ENCODE measurements at places on chromosomes 5 and 9.

GRCh38 chr9:126261584-126262356 lies 64.9 kb upstream of the MVB12B start:
- DNase-seq, result no peak

DNA sequence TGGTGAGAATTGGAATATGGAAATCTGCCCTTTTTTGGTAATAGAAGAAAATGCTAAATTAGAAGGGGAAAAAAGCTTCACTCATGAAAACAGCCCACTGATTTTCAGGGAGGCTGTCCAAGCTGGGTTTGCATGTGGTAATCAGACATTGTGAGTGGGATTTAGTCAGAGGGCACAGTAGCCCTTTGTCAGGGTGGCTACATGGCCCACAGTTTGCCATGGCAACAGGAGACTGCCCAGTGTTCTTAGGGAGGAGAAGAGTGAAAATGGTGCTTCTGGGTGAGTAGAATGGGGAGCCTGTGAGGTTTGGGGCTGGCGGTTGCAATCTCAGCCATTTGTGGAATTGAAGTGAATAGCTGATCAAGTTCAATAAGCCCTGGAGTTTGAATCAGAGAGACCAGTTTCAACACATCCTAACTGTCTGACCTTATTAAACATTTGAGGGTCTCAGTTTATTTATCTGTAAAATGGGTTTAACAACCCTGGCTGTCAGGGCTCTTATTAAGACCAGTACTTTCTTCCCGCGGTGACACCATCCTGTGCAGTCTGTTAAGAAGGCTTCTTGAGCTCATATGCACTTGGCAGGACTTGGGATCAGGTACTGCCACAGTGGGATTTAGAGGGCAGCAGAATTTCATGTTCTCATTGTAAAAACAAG lies 107.6 kb upstream of the TNC start:
- DNase-seq, result no peak

- no peak for DNase-seq
These were observed 60.1 kb upstream of the SPATA31C2 start for GRCh38 chr9:88198341-88198807.

DNA sequence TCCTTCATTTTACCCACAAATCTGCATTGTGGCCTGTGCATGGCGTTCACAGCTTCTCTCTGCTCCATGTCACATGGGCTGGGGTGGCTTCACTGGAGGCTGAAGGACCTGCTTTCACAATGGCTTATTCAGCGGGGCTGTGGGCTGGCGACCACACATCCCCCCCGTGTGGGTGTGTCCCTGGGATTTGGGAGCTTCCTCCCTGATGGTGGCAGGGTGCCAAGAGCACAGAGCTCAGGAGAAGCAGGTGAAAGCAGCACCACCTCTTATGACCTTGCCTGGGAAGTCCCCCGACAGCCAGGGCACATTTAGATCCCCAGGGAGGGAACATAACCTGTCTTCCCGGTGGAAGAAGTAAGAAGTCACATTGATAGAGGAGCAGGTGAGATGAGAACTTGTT lies 5.0 kb upstream of the MED10 start:
- DNase-seq, result no peak

DNA sequence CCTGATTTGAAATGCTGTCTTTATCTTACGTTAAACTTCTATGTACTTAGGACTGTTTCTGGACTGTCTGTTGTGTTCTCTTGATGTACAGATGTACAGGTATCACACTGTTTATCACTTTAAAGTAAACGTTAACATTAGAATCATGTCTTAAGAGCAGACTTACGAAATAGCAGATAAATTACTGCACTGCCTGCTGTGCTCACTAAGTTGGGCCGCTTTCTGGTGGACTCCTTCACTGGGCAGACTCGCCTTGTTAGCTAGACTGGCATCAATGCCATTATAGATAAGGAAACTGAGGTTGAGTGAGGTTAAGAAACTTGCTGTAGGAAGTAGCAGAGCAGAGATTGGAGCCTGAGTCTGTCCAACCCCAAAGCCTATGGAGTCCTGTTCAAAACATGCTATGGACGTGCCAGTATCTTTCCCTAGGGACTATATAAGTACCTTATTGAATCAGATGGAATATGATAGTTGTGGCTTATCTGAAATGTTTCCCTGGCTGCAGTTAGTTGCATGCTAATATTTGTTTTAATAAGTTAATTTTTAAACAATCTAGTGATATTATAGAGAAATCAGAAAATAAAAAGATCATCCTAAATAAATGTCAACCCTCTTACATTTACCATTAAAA lies 16.9 kb downstream of the ZNF618 start:
- DNase-seq, result no peak

DNA sequence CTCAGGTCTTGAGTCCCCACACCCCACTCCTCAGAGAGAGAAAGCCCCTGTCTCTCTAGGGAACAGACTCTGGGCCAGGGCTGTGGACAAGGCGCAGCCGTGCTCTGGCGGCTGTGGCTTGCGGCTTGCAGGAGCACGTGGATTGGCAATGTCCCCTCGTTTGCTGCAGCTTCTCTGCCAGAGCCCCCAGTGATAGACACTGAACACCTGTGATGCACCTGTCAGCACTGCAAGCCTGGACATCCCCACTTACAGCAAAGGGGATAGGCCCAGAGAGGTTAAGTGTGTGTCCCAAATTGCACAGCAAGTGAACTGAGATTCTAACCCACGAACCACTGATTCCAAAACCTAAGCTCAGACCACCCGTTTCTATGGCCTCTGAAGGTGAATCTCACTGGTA lies 7.0 kb downstream of the GFI1B start:
- no peak for DNase-seq

DNA sequence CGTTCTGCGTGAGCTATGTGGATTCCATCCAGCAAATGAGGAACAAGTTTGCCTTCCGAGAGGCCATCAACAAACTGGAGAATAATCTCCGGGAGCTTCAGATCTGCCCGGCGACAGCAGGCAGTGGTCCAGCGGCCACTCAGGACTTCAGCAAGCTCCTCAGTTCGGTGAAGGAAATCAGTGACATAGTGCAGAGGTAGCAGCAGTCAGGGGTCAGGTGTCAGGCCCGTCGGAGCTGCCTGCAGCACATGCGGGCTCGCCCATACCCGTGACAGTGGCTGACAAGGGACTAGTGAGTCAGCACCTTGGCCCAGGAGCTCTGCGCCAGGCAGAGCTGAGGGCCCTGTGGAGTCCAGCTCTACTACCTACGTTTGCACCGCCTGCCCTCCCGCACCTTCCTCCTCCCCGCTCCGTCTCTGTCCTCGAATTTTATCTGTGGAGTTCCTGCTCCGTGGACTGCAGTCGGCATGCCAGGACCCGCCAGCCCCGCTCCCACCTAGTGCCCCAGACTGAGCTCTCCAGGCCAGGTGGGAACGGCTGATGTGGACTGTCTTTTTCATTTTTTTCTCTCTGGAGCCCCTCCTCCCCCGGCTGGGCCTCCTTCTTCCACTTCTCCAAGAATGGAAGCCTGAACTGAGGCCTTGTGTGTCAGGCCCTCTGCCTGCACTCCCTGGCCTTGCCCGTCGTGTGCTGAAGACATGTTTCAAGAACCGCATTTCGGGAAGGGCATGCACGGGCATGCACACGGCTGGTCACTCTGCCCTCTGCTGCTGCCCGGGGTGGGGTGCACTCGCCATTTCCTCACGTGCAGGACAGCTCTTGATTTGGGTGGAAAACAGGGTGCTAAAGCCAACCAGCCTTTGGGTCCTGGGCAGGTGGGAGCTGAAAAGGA lies 10.9 kb downstream of the QRFP start:
- no peak for DNase-seq

DNA sequence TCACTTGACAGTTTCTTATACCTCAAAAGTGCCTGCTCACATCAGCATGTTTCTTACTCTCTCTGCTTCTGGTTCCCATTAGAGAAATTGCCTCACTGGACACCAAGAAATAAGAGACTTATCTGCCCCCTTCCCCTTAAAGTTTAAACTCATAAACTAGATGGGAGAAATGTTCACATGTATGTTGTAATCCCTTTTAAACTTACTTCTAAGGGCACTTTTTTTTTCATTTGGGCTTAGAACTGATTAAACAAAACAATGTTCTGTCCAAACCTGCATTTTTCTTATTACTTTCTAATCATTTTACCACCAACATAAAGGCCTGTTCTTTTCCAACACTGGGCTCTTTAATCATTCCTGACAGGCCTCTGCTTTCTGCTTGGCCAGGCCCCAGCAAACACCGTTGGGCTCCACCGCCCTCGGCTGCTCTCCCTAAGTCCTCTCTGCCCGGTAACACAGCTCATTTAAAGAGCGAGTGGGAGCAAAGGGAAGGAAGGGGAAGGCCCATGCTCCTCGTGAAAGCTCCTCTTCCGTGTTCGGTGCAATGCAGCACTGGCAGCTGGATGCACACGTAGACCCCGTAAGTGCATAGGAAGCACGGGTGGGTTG lies 53.4 kb downstream of the ROR2 start:
- no peak for DNase-seq

GRCh38 chr9:110578575-110579033 lies 937 bp downstream of the SVEP1 start:
- no peak for DNase-seq

DNA sequence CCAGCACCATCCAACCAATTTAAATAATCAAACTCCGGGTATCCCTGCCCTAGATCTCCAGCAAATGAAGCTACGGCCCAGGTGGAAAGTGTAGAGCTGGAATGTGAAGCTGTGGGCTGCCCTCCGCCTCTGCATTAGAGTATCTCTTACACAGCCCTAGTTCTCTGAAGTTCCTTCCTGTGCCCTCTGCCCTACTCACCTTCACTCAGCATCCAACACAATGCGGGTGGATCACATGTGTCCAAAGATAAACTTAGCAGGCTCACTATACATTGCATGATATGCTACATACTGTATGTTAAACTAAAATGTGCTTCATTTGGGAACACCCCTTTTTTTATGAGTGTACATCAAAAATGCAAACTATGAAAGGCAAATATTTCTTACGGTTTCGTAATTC lies 70.0 kb upstream of the RAD23B start:
- no peak for DNase-seq

GRCh38 chr5:116382032-116382873 lies 192.4 kb downstream of the SEMA6A start:
- no peak for DNase-seq

GRCh38 chr5:181163487-181164075 lies 16.2 kb downstream of the OR2V2 start:
- DNase-seq, result no peak

GRCh38 chr5:1729641-1730486 lies 69.8 kb downstream of the MRPL36 start:
- DNase-seq, result no peak

DNA sequence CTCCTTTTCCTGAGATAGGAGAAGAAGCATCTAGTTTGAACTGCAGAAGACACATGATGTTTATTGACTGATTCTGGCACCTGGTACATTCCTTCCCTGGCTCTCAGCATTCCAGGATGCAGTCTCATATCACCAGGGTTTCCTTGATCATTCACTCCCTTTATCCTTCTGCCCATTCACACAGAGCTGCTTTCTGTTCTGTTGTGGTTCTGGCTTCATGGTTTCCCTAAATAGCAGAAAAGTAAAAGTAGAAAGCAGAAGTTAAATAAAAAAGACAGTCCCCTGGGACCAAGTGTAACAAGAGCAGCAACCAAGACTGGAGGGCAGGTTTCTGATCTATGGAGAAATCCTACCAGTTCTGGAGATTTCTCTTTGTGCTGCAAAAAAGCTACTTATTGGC lies 3.2 kb downstream of the IFNA8 start:
- DNase-seq, result no peak

- no peak for DNase-seq
These were observed 8.3 kb downstream of the FOXD1 start for GRCh38 chr5:73440262-73440661.

- no peak for DNase-seq
These were observed 38.2 kb downstream of the HMHB1 start for GRCh38 chr5:143850050-143850683.

- no peak for DNase-seq
These were observed 44.5 kb downstream of the IPO11 start for GRCh38 chr5:62457071-62457470.

- no peak for DNase-seq
These were observed 207.0 kb upstream of the MAP3K1 start for GRCh38 chr5:56608217-56608925.

- DNase-seq, result no peak
These were observed 26.2 kb downstream of the IRF1 start for GRCh38 chr5:132464156-132464939.

All from activated T-helper 1 cell treated with anti-CD3 and anti-CD28 coated beads, Interleukin-2, amount 50 U/mL, for 16 hours (primary cell).